ENCODE measurements at places on chromosomes 1 and 21. TPM values are rescaled to one million over a fixed set of nuclear protein-coding genes. Genes with fewer than 3 reads are reported as not detected.
A peak's percentile ranks its signal among the peaks of the same experiment; 100 is the strongest.

Gene MR1
- 4.4 TPM for total RNA-seq

GRCh38 chr1:246302711-246303317 is 204.3 kb downstream of the SMYD3 start:
- DNase-seq, result peak; percentile 32

DNA sequence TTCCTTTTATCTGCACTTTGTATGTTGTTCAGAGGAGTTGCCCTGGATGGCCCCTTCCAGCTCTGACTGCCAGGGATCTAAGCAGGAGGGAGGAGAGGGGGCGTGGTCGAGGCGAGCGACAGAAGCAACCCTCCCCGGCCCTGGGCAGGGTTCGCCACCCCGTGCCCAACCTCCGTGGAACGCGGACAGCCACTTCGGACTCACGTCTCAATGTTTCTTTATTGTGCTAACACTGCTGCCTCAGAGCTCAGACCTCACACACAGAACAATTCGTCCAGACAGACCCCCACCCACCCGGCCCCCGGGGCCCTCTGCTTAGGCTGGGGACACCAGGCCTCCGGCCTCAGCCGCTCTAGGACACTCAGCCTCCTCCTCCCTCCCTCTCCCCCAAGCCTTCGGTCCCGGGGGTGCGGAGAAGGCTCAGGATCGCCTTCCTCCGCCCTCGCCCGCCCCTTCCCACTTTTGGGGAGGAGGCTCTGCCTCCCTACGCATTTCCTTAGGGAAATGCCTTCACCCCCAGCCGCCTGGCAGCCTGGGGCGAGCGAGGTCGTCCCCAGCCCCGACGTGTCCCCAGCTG is 8.3 kb downstream of the VSIG8 start:
- DNase-seq, result peak; percentile 60

Gene JAM2
- total RNA-seq, result not detected

Gene STRIP1
- total RNA-seq, result 41.4 TPM

- DNase-seq, result peak; percentile 51
Observed at GRCh38 chr1:195637539-195637938, 970.7 kb downstream of the KCNT2 start.

- peak; percentile 98 for DNase-seq
Observed at GRCh38 chr1:219710529-219711194, 97.8 kb upstream of the ZC3H11B start.

DNA sequence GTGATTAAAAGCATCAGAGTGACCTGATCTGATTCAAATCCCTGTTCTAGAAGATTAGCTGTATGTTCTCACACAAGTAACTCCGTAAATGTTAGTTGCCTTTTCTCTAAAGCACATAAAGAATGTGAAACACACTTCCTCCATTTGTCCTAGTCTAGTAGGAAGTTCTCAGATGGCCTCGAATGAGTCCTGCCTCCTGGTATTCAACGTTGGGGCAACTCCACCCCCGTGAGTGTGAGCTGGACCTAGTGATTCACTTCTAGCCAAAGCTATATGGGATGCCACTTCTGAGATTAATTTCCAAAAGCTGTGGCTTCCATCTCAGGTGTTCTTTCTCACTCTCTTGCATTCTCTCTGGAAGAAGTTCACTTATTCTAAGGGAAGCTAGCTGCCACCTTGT is 267.6 kb downstream of the GPATCH2 start:
- peak; percentile 60 for DNase-seq

Measured in PC-3 (cell line).